Stimulated activated CD4-positive, alpha-beta T cell treated with anti-CD3 and anti-CD28 coated beads, TNF-alpha, amount 100 ng/mL, for 4 hours (primary cell): ENCODE measurements at places on chromosomes 6 and 20.

DNA sequence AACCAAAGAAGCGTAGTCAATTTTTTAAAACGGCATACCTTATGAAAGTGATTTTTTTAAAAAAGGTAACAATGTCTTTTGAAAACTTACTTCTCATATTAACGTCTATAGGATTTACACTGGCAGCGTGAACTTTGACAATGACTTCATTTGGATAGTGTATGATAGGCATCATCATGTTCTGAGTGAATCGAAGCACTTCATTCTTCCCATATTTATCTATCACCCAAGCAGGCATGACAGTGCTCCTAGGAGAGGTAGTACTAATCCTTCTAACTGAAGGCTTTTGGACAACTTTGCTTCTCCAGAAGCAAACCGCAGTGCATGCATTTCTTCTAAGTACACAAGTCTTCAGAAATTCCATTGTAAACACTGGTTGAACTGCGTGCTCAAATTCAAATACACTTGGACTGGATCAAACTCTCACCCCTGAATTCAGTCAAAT, 618 bp downstream of the RTN4IP1 start:
- no peak for DNase-seq

- no peak for DNase-seq
Observed at GRCh38 chr6:156729248-156729647, 47.9 kb upstream of the ARID1B start.

DNA sequence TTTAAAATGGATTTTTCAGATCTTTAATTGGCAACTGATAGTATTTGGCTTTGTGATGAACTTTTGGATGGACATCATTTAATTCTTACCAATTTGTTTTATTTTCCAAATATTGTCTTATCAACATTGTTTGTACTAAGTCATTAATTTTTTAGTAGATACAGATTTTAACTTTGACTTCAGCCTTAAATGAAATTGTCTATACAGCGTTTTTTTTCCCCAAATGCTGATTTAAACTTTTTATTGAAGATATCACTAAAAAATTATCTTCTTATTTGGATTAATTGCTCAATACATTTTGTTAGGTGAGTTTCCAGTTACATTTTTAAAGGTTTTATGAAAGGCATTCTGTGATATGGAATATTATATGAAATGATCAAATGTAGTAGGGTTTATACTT, 123.6 kb upstream of the MMS22L start:
- DNase-seq = no peak

- no peak for DNase-seq
Observed at GRCh38 chr6:22401932-22402331, 105.1 kb upstream of the PRL start.

- DNase-seq = no peak
Observed at GRCh38 chr6:88006557-88006956, 41.1 kb upstream of the SPACA1 start.
